Hypothalamus (tissue), 51 donors: ENCODE measurements at places on chromosomes 5 and 9.

DNA sequence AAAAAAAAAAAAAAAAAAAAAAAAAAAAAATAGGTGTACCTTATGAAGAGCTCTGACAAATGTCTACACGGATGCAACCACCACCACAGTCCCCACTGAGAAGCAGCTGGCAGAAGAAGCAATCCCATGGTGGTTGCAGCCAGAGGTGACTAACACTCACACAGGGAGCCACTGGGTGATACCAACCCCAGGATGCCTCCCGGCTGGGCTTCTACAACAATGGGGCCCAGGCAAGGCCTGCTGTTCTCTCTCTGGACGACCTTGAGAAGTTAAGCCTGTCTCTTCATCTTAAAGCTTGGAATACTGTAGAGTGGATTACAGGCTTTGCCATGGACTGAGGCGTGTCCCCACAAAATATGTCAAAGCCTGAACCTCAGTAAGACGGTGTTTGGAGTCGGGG is 104.1 kb downstream of the ROR2 start:
- DNase-seq = no peak

DNA sequence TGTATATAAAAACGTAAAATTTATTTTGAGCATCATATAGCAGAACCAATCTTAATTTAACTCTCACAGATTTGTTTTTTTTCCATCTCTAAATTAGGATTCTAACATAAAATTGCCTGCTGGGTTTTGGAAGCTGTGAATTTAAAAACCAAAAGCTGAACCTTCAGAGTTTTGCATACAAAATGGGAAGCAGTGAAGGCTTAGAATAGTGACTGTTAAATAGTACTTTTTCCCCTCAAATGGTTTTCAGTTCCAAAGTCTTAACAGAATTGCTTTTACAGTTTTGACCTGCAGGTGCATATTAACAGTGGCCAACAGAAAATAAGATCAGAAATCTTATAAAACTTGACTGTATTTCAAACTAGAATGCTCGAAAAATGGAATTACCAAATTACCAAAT is 55.1 kb upstream of the LVRN start:
- no peak for DNase-seq

DNA sequence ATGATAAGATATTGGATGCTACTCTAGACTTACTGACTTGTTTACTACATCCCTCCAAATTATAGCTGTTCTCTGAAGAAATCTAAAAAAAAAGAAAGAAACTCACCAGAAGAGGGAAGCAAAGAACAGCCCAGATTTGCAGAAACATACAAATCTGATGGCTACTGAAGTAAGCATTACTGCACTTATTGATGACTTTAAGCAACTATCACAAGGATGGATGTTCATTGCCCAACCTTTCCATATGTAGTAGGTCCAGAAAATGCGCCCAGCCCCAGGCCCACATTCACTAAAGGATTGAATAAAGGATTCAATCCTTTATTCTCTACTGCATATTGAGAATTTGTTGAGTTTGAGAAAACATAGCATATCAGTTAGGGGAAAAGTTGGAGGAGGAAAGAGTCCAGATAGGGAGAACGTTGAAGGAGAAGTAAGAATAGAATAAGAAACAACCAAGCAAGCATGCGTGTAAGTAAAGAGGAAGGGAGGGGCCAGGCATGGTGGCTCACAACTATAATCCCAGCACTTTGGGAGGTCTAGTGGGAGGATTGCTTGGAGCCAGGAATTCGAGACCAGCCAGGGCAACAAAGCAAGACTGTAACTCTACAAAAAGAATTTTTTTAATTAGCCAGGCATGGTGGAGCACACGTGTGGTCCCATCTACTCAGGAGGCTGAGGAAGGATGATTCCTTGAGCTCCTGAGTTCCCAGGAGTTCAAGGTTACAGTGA is 33.8 kb upstream of the DTWD2 start:
- DNase-seq = no peak

DNA sequence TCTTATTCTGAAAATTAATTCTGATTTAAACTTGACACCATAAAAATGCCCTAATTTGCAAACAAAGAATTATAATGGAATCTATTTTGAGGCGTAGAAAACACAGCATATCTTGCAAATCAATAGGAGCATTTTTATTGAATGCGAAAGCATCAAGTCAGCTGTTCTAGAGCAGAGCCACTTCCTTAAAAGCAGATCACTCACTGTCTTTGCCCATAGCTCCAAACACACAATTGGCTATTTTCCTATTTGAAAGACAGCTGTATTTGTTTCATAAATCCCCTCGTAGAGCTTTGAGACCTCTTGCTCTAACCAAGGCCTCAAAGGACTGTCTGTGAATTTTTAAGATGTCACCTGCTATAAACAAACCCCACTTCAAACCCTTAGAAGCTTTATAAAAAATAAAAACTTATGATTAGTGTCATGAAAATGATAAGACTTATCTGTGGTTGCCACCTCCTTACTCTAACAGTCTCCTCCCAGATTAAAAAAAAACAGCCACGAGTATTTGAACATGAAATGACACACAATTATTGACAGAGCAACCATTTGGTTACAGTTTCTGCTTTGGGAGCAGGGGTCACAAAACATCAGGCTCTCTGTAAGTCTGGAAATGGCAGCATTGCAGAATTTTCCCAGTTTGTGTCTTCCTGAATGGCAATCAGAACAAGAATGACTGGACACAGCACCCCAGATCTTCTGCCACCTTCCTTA is 75.6 kb upstream of the RASEF start:
- DNase-seq = no peak

GRCh38 chr5:168875832-168876231 is 296.7 kb upstream of the PANK3 start:
- no peak for DNase-seq

- no peak for DNase-seq
Measured at GRCh38 chr9:110700953-110701352, 32.4 kb downstream of the MUSK start.

- no peak for DNase-seq
Measured at GRCh38 chr5:63398346-63398745, 563.9 kb downstream of the HTR1A start.

- DNase-seq = no peak
Measured at GRCh38 chr5:132456987-132457361, 33.6 kb downstream of the IRF1 start.

- DNase-seq = no peak
Measured at GRCh38 chr9:85723215-85723614, 18.5 kb downstream of the AGTPBP1 start.

DNA sequence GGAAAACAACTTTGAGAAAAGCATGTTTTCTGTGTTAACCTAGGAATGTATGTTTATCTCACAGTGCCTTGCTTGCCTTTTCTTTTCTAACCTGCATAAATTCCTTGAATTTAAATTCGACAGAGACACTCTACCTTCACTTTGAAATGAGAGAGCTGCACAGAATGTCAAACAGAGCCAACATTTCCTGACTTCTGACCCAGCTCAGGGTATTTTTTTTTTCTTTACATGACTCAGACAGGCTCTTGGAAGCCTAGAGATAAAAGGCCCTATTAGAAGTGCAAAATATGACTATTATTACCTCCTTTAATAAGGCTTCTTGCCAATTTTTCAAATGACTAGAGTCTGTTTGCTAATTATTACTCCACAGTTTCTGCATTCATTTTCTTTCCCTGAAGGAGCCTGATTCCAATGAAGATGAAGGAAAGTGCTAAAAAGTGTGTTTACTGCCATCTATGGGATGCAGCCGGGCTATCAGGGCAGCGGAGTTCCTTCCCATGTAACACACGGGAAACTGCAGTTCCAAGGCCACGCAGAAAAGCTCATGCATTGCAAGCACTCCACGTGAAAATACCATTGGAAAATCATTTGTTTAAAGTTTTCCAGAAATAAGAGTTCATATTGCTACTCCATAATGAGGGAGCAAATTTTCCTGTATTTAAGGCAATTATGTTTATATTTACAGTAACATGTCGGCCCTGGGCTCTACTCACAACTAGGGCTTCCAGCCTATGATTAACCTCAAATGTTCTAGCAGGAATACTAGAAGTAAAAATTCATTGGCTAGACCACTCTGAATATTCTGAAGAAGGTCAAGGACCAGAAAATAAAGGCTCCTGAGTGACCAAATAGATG is 485.6 kb downstream of the ZSWIM6 start:
- DNase-seq = no peak

DNA sequence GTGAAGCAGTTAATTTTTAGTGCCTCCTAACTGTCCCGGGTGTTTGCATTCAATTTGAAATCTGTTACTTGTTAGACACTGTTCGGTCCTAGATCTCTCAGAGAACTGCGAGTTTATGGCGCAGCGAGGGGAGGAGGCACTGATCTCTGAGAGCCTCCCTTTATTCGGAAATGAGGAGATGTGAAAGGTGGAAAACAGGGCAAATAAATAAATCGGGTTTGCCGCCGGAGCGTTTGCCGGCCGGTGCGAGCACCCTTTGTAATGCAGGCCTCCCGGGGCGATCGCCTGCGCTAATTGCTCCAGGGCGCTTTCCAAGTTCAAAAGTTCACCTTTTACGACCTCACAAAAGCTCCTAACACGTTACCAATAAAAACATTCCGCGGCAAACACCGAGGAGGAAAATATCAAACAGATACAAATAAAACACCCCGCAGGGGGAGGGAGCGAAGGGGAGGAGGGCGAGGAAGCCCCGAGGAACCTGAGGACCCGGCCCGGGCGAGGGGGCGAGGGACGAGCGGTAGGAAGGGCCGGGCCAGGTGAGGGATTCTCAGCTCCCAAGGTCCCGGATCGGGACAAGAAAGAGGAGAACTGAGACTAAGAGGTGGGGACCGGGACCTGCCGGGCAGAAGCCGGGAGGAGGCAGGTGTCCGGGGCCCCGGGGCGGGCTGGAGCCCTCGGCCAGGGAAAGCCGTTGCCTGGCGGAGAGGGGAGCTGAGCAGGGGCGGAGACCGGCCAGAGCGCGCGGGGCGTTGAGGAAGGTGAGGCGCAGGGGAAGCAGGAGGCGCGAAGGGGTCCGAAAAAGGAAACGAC is 1.4 kb downstream of the NR6A1 start:
- no peak for DNase-seq

- no peak for DNase-seq
Measured at GRCh38 chr5:1479581-1480188, 34.4 kb upstream of the SLC6A3 start.

DNA sequence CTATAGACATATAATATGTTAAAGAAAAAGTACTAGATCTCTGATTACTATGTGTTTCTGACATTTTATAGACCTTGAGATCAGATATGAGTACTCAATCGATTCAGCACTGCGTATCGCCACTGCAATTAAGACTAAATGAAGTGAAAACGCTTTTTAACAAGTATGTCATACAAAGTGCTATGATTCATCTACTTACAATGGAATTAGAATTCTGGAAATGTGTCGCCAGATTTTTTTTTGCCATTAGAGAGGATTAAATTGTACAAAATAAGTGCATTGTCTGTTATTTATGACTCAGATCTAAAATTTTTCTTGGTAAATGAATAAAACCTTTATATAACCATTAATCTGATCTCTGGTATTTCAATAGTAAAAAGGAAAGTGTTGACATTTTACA is 20.0 kb upstream of the AGGF1 start:
- no peak for DNase-seq

GRCh38 chr5:9722601-9723180 is 92.5 kb upstream of the TAS2R1 start:
- DNase-seq = no peak

DNA sequence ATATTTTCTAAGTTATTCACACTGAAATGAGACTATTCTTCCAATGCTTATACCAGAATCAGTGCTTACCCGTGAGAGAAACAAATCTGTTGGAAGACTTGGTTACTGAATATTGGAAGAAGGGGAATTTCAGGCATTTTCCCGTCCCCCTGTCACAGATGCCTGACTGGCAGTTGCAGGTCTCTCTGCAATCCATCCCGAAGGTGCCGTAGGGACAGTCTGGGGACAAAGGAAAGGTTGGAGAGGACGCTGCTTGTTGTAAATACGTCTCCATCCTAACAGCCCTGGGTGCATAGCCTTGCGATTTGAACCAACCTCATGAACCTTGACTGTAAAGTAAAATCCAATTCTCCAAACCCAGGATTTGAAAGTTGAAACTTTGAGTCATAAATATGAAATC is 3.5 kb downstream of the ESM1 start:
- DNase-seq = no peak

DNA sequence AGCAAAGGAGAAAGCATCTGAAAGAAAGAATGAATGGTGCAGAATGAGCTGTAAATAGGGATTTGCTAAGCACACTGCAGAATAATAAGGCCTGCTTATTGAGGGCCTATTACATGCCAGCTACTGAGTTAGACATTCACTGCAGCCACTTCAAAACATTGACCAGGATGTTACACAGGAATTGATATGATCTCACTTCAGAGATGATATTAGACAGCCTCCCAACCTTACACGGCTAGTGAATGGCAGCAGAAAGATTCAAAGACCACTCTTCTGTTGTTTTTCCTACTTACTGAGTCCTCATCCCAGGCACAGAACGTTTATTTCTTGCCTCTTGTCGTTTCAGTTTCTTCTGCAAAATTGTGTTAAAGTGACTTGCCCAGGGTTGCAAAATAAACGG is 1209.9 kb upstream of the WWC1 start:
- DNase-seq = no peak

DNA sequence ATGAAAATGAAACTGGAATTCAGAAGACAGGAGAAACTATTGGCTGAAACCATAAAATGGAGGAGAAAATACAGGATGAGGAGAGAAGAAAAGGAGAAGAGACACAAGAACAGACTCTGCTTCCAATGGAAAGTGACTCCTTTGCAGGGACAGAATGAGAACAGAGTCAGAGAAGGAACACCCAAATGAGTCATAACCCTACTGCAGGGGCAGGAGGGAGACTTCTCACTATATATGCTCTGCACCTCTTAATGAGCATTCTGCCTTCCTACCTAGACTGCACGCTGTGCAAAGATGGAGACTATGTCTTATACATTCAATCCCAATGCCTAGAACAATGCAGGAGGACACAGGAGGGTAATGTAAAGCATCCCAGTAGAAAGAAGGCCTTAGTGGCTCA is 2.1 kb downstream of the SAXO1 start:
- DNase-seq = no peak

DNA sequence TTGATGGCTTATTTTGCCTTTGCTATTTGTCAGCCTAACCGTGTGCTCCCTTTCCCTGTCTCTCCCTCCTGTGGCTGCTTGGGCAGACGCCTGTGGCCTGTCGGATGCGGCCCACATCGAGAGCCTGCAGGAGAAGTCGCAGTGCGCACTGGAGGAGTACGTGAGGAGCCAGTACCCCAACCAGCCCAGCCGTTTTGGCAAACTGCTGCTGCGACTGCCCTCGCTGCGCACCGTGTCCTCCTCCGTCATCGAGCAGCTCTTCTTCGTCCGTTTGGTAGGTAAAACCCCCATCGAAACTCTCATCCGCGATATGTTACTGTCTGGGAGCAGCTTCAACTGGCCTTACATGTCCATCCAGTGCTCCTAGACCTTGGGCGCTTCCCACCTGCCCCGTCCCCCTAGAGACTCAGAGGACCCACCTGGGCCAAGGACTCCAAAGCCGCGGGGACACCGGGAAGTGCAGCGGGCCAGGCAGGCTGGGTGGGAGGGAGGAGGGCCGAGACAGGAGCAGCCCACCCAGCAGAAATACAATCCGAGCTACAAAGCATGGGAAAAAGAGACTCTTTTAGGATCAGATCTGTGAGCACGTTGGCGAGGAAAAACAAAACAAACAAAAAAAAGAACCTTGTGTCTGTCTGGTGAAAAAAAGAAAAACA is 10.6 kb downstream of the NR2F1 start:
- no peak for DNase-seq
